A549 treated with CpdA at 1 μM for 4 hours (cell line): ENCODE measurements at places on chromosomes 4 and X. TPM values are rescaled to one million over a fixed set of nuclear protein-coding genes. Genes with fewer than 3 reads are reported as not detected.

CRMP1 gene
- 1.8 to 2.6 TPM (median 2.1 TPM) in 5 replicates for total RNA-seq

ZAR1 gene
- total RNA-seq, result 0.09 to 0.10 TPM in 2 of 5 replicates, not detected in the others

FANCB gene
- 2.7 to 4.0 TPM (median 3.4 TPM) in 5 replicates for total RNA-seq

SYTL4 gene
- total RNA-seq, result 1.5 to 4.1 TPM (median 2.1 TPM) in 5 replicates

SCRG1 gene
- total RNA-seq, result not detected in 5 replicates

PPP1R2C gene
- not detected in 5 replicates for total RNA-seq

SULT1B1 gene
- 0.01 TPM in 1 of 5 replicates, not detected in the others for total RNA-seq
